T-helper 22 cell (primary cell): ENCODE measurements at places on chromosomes 11 and 22.
A peak's percentile ranks its signal among the peaks of the same experiment; 100 is the strongest.

- DNase-seq = no peak
Observed at GRCh38 chr11:40597546-40598113, 861.8 kb downstream of the LRRC4C start.

DNA sequence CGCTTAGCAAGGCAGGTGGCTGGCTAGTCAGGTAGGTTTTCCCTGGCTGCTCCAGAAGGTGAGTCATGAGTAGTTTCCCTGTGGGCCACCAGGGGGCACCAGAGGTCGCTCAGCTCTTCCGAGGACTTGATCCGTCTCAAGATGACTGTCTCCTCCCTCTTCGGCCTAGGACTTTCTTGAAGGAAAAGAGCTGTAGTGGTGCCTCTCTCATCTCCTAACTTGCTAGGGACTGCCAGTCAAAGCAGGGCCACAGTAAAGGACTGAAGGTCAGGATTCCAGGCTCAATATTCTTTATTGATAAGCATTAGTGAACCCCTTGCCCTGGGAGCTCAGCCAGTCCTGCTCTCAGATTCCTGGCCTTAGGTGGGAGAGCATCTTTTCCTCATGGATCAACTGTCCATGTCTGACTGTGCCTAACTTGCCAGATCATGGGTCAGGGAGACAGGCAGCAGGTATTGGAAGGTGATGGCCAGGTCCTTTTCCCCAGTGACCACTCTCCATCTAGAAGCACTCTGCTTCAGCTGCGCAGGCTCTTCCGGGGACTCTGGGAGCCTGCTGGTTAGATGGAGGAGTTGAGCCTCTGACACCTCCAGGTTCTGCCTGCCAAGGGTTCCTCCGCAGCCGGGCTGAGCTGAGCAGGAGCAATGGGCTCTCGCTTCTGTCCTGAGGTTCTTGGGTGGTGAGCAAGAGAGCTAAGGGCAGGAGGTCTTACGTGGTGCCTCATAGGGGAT lies 1.9 kb downstream of the POLD4 start:
- peak; percentile 41 for DNase-seq

DNA sequence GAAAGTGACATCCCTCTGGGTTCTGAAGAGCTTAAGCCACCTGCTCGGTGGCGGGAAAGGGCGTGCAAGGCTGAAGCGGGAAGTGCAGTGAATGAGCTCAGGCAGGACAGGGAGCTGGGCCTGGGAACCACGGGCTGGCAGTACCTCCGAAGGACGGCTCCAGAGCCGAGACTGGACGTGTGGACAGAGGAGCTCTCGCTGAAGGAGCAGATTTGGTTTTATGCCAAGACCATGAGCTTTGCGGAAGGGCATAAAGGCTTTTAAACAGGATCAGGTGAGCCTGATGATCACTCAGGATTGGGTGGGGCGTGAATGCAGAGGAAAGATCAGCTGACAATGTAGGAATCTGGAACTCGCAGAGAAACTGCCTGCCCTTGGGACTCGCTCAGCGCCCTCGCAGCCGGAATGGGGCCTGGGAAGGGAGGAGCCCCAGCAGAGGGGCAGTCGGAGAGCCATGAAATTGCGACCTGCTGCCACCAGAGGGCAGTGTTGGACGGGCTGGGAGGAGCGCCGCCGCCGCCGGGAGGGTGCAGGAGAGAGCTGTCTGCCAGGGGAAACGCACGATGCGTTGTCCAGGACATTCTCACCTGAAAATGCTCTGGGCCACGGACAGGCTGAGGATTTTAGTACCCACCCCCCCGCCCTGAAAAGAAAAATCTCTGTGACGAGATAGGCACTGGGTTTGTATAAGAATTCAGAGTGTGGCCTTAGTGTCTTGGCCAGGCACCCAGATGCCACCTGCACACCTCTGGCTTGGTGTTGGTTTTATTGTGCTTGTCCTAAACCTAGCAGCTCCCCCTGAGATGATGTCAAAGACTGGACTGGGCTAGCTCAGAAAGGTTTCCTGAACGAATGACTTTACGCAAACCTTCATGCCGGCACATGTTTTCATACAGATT lies 324.4 kb downstream of the NTM start:
- no peak for DNase-seq

DNA sequence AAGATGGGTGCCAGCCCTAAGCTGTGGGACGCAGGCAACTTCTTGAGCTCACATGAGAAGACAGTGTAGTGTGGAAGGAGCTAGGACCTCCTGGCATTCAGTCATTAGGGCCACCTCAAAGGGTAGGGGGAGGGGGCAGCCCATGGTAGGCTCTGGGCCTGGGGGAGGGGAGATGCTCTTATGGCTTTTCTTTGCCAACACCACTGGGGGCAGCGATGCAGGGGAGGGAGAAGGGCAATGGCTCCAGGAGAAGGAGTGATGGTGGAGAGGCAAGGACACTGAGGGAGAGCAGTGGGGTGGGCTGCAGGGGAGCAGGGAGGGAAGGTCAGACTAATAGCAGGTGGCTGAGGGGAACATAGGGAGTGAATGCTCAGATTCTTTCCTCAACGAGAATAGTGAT lies 63.3 kb upstream of the SUSD2 start:
- no peak for DNase-seq

- no peak for DNase-seq
Observed at GRCh38 chr11:31069447-31070205, 299.9 kb downstream of the DCDC1 start.

DNA sequence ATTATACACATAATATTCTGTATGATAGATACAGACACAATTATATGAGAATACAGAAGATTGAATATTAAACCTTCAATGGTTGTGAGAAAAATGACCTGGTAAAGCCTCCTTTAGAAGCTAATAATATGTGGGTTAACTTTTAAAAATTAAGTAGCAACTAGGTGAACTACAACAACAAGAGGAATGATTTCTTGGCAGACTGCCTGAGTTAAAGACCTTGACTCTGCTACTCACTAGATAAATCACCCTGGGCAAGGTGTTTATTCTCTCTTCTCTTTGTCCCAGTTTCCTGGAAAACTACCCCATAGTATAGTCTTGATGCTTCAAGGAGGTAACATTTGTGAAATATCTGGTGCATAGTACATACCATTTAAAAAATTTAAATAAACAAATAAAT lies 519.6 kb upstream of the TENM4 start:
- DNase-seq = no peak

- DNase-seq = no peak
Observed at GRCh38 chr22:49620003-49620556, 207.6 kb downstream of the BRD1 start.

- no peak for DNase-seq
Observed at GRCh38 chr11:43833657-43834073, 47.0 kb upstream of the ALKBH3 start.

- no peak for DNase-seq
Observed at GRCh38 chr11:86743223-86744118, 56.9 kb upstream of the PRSS23 start.

- DNase-seq = no peak
Observed at GRCh38 chr11:11821899-11822298, 19.9 kb upstream of the USP47 start.

DNA sequence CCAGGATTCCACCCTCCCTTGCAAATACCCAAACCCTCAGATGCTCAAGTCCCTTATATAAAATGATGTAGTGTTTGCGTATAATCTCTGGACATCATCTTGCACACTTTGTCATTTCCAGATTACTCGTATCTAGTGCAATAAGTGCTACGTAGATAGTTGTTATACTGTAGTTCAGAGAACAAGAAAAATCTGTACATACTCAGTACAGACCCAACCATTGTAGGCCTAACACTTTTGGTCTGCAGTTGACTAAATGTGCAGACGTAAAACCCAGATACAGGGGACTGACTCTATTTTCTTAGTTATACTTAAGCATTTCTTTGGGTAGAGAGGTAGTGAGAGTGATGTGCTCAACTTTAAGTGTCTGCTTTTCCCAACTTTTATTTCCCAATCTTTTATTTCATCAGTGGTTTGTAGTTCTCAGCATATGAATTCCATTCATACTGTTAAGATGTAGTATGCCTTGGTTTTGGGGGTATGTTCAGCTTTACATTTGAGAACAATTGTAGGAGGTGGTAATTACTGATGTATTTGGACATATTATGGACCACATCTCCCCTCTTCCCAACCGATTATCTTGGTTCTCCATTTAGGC lies 43.9 kb downstream of the DDX6 start:
- DNase-seq = no peak

- no peak for DNase-seq
Observed at GRCh38 chr22:37018815-37019308, 385 bp downstream of the TST start.

DNA sequence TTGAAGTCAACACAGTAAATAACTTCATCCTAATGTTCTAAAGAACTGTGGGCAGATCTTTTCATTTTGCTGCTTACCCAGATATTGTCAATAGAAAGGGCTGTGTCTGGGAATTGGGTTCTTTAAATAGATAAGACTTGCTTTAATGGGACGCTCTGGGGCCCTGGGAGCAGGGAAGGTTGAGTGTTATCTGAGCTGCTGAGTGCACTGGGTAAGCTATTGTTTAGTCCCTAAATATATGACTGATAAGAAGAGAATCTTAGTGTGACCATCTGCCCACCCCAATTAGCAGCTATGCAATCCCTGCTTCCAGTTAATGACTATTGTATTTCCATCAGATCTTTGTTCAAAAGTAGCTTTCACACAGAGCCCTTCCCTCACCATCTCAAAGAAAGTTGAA lies 44.4 kb downstream of the ARHGAP42 start:
- DNase-seq = no peak

DNA sequence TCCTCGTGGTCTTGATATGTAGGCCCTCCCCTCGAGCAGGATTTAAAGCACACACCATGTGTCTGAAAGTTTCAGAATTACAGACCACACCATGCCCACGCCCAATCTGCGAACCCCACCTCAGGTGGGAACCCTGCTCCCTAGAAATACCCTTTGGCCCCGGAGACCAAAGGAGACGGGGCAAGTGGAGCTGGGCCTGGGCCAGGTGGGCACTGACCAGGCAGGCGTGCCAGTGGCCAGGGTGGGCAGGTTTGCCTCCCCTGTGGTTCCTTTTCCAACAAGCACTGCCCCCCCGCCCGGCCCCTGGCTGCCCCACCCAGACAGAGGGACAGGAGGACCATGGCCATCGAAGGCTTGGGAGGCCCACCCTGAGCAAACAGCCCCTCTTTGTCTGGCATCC lies 400.4 kb downstream of the TBC1D22A start:
- no peak for DNase-seq

DNA sequence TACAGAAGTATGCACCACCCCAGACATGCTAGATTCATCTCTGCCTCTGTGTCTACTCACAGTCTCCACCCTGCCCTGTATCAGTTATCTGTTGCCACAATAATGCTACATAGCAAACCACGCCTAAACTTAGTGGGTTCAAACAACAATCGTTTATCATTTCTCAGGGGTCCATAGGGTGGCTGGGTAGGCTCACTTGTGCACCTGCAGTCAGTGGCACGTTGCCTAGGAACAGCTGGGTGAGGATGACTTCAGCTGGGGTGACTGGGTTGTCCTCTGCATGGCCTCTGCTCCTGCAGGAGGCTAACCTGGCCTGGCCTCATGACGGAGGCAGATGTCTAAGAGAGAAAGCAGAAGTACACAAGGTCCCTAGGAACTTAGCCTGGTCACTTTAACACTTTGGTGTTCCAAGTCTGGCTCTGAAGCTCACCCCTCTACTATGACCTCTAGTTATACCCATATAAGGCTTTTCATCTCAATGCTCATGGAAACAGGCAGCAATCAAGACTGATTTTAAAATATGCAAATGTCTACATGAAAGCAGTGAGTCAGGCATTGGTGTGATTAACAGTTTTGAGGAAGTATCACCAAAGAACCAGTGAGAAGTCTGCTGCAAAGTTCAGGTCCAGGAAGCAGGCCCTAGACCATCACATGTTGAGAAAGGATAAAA lies 10.7 kb downstream of the OLFML1 start:
- no peak for DNase-seq

DNA sequence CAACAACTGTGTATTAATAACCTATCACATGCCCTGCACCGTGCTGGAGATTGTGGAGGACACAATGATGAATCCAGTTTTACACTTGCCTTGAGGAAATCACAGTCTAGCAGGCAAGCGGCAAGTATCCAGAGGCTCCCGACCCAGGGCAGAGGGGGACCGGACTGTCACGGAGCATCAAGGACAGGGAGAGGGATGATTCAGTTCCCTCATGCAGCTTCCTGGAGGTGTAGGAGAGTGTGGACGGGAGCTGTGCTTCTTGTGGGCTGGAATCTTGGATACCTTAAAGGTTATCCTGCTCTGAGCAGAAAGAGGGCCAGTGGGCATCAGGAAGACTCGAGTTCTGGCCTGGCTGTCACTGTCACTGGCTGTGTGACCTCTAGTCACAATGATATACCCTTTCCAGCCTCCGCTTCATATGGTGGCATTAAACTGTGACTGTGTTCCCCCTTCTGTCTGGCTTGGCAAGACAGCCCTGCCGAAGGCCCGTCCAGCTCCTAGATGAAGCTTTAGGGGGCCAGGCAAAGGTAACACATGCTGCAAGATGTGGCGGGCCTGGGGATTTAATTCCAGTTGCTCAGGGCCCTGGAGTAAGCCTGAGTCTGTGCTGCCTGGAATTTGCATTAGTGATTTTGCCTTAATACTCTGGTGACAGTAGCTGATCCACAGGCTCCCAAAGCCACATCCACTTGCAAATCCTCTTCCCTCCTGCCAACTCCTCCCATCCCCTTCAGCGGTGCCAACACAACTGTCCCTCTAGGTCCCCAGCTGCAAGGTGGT lies 162.8 kb downstream of the DSCAML1 start:
- no peak for DNase-seq

DNA sequence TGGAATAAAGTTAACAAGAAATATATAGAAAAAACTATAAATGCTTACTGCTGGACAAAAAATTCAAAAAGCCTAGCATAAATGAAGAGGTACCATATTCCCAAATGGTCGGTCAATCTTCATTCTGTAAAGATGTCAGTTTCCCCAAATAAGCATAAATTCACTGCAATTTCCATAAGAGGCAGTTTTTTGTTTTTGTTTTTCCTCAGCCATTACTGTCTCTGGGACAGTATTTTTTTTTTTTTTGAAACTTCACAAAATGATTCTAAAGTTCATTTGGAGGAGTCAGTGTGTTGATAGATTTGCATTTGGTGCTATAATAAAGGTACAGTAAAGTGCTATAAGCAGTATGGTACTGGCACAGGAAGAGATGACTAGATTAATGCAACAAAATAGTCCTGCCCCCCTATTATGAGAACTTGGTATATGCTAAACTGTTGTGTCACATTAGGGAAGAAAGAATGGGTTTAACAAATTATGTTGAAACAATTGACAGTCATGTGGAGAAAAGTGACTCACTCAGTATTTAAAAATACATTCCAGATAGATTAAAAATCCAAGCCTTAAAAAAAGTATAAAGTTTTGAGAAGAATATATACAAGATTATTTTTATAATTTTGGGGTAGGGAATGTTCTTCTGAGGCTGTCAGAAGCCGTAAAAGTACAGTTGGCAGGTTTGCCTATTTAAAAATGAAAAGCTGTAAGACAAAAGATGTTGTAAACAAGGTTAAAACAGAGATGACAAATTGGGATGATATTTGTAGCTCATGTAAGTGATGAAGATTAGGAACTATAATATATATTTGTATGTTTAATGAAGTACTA lies 2.6 kb upstream of the FTH1 start:
- DNase-seq = no peak

DNA sequence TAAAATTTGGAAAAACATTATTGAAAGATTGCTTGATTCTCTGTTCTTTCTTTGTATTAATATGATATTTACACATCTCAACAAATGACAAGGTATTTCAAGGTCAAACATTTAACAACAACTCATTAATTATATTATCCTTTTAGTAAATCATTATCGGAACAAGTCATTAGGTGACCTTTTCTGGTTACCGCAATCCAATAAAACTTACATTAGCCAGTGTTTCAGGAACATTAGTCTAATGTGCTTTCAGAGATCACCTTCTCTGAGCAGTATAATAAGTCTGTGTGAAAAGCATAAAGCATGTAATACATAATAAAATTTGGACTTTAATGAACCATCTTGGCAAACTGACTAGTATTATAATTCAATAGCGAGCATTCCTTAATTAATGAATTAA lies 1466.4 kb downstream of the FAM181B start:
- DNase-seq = no peak
